ENCODE measurements at places on chromosomes 3 and 15.

DNA sequence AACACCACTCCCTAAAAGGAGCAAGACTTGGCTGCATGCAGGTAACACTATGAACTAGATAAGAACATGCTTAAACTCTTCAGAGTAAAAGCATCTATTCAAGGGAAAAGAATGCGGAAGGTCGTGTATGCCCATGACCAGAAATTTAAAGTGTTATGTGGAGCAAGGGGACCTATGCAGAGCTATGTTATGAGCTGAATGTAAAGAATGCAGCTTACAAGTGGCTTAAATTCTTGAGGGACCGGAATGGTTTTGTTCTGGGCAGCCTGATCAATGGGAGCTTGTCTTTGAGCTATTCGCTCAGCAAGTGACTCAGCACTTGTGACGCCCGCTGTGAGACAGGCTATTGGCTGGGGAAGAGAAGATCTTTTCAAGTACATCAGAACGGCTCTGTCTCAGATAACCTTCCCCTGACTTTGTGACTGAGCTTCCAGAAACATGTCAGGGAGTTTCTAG is 367.5 kb upstream of the THBS1 start:
- DNase-seq, result no peak
- no peaks in the 10 kb centered on the region for H3K27me3 ChIP-seq
- H3K4me1 ChIP-seq, result no peaks in the 10 kb centered on the region
- no peaks in the 10 kb centered on the region for H3K36me3 ChIP-seq
- H3K27ac ChIP-seq, result no peak overlapping the region
- no peak overlapping the region for H3K4me3 ChIP-seq

GRCh38 chr3:97822359-97822775 is 556 bp downstream of the CRYBG3 start:
- peak; percentile 57 for DNase-seq
- no peaks in the 10 kb centered on the region for H3K36me3 ChIP-seq
- H3K4me3 ChIP-seq, result peak overlapping the region; percentile 88

- no peaks in the 10 kb centered on the region for H3K36me3 ChIP-seq
- no peaks in the 10 kb centered on the region for H3K4me1 ChIP-seq
- DNase-seq, result peak; percentile 66
- H3K27ac ChIP-seq, result no peak overlapping the region
These were observed 49.9 kb downstream of the KY start for GRCh38 chr3:134600685-134601463.

GRCh38 chr3:188256758-188257157 is 102.8 kb downstream of the LPP start:
- no peak overlapping the region for H3K4me3 ChIP-seq
- no peak for DNase-seq

DNA sequence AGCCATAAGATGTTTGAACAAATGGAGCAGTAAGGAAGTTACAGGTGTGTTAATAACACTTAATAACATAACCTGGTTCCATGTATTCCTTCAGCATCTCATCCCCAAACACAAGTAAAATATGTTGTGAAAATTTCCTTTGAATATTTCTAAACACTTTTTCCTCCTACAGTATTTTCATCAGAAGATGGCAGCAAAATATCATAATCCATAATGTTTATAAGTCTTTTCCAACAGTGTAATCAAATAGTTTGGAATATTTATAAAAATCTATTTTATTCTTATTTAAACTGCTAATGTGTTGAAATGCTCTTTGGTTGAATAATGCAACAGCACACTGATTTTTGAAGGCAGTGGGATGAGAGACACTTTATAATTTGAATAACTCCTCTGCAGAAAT is 1020.5 kb downstream of the OTOL1 start:
- H3K36me3 ChIP-seq, result no peaks in the 10 kb centered on the region
- no peak overlapping the region for H3K27ac ChIP-seq
- no peaks in the 10 kb centered on the region for H3K4me1 ChIP-seq
- DNase-seq, result no peak
- no peak overlapping the region for H3K4me3 ChIP-seq

DNA sequence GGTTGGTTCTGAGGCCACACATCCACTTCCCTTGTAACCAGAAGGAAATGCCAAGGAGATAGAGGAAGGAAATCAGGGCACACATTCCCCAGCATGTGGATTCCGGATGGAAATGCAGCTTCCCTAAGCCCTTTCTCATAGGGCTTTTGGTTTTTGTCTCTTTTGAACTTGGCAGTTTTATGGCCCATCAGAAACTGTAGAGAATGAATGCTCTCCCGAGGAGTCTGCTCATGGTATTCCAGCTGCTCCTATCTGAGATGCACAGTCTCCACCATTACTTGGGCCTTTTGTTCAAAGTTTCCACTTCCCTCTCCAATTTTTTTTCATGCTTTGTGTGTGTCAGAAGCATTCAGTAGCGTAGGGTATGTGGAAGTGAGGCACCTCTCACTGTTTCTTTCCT is 21.2 kb downstream of the XYLB start:
- no peak for DNase-seq
- no peak overlapping the region for H3K4me3 ChIP-seq
- H3K36me3 ChIP-seq, result no peaks in the 10 kb centered on the region
- H3K4me1 ChIP-seq, result no peaks in the 10 kb centered on the region

GRCh38 chr3:148309390-148310035 is 388.2 kb upstream of the AGTR1 start:
- H3K36me3 ChIP-seq, result no peaks in the 10 kb centered on the region
- no peaks in the 10 kb centered on the region for H3K4me1 ChIP-seq
- H3K27ac ChIP-seq, result no peak overlapping the region
- no peak overlapping the region for H3K4me3 ChIP-seq
- H3K27me3 ChIP-seq, result no peaks in the 10 kb centered on the region
- DNase-seq, result peak; percentile 22

DNA sequence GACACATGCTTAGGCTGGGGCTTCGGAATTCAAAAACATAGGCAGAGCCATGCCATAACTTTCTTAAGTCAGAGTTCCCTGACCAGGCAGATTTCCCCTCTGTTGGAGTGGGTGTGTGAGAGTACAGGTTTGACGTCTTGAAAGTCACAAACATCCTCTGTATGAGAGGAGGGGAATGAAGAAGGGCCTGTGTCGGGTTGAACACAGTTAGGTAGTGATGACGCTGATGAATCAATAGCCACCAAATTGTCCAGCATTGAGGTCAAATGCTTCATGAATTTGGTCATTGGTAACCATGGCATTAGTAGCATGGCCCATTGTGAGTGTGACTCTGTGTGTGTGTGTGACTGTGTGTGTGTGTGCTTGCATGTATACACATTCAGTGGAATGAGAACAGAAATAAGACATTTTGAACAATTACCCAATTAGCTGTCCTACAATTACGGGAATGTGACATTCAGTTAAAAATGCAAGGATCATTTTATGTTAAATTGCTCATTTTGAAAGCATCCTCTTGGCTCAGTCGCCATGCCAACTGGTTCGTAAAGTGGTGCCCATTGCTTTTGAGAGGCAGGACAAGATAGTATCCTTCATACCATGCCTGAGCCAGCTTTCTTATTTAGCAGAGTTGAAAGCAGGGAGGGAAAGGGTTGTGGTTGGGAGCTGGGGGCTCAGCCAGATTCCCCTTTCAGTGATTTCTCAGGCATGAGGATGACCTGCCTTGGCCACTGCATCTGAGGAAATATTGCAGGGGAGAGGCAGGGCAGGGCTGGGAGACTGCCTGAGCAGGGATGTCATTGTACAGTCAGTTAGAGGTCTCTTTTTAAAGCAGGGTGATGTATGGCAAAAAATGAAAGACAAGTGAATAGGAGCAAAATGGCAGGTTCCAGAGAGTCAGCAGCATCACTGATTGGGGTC is 35.4 kb downstream of the RBP2 start:
- H3K4me1 ChIP-seq, result no peaks in the 10 kb centered on the region
- no peak overlapping the region for H3K27ac ChIP-seq
- no peaks in the 10 kb centered on the region for H3K36me3 ChIP-seq

- H3K36me3 ChIP-seq, result no peaks in the 10 kb centered on the region
- no peak for DNase-seq
- H3K27ac ChIP-seq, result no peak overlapping the region
- H3K27me3 ChIP-seq, result no peaks in the 10 kb centered on the region
- no peaks in the 10 kb centered on the region for H3K4me1 ChIP-seq
These were observed 60.6 kb upstream of the RPL35A start for GRCh38 chr3:197889204-197889930.

- no peak overlapping the region for H3K27ac ChIP-seq
- no peaks in the 10 kb centered on the region for H3K27me3 ChIP-seq
- no peak overlapping the region for H3K4me3 ChIP-seq
- H3K36me3 ChIP-seq, result no peaks in the 10 kb centered on the region
These were observed 37.6 kb downstream of the ERICH6 start for GRCh38 chr3:150666167-150666566.

DNA sequence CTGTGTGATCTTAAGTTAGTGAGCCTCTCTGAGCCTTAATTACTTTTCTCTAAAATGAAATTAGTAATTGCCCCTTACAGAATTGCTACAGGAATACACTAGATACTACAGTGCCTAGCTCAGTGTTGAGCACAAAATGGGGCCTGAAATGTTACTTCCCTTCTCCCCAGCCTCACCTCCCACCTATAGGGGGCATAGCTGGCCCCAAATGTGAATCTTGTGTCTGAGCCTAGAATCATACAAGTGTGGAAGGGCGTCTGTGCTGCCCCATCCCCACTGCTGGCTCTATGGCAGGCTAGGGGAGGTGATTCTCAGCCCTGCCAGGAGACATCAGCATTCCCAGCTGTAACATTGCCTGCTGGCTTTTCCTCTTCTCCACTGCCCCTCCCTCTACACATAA is 42.7 kb downstream of the IFT122 start:
- no peak for DNase-seq
- no peaks in the 10 kb centered on the region for H3K36me3 ChIP-seq
- H3K4me1 ChIP-seq, result no peaks in the 10 kb centered on the region
- H3K4me3 ChIP-seq, result no peak overlapping the region
- no peak overlapping the region for H3K27ac ChIP-seq

GRCh38 chr3:94716326-94717018 is 653.6 kb downstream of the NSUN3 start:
- H3K4me1 ChIP-seq, result no peaks in the 10 kb centered on the region
- DNase-seq, result peak; percentile 22
- H3K4me3 ChIP-seq, result no peak overlapping the region
- no peaks in the 10 kb centered on the region for H3K27me3 ChIP-seq
- H3K36me3 ChIP-seq, result no peaks in the 10 kb centered on the region

- no peaks in the 10 kb centered on the region for H3K27me3 ChIP-seq
- DNase-seq, result no peak
- no peaks in the 10 kb centered on the region for H3K36me3 ChIP-seq
- H3K4me3 ChIP-seq, result no peak overlapping the region
These were observed 22.0 kb downstream of the TMEM158 start for GRCh38 chr3:45204136-45204535.

GRCh38 chr3:100059472-100059871 is 54.8 kb downstream of the FILIP1L start:
- H3K27ac ChIP-seq, result no peak overlapping the region
- no peaks in the 10 kb centered on the region for H3K4me1 ChIP-seq
- H3K27me3 ChIP-seq, result no peaks in the 10 kb centered on the region
- H3K4me3 ChIP-seq, result no peak overlapping the region
- DNase-seq, result no peak
- no peaks in the 10 kb centered on the region for H3K36me3 ChIP-seq

DNA sequence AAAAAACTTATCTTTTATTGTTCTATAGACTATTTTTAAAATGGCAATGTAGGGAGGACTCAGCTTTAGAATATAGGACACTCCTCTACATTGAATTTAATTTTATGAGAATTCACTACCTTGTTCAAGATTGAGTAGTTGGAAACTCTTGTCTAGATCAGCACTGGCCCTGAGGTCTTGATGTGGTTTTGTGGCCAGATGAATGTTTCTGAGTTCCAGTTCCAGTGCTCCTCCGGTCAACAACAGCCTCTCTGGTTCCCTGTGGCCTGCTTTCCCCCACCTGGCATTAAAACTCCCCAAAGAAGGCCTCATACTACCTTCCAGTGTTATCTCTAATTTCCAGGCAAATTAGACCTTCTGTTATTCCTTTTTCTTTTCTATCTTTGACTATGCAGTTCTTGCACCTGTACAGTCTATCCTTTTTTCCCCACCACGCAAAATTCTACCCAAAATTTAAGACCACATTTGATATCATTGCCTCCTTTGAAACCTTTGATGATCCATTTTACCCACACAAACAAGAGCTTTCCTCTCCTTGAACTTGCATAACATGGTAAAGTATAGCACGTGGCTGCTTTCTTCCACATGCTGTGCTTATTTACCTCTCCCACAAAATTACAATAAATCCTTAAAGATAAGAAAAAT is 9.6 kb upstream of the ANP32A start:
- no peaks in the 10 kb centered on the region for H3K4me1 ChIP-seq
- H3K4me3 ChIP-seq, result no peak overlapping the region
- H3K36me3 ChIP-seq, result no peaks in the 10 kb centered on the region
- DNase-seq, result no peak
- no peak overlapping the region for H3K27ac ChIP-seq
- H3K27me3 ChIP-seq, result no peaks in the 10 kb centered on the region

- no peaks in the 10 kb centered on the region for H3K4me1 ChIP-seq
- DNase-seq, result no peak
- no peak overlapping the region for H3K27ac ChIP-seq
- H3K36me3 ChIP-seq, result no peaks in the 10 kb centered on the region
- H3K4me3 ChIP-seq, result no peak overlapping the region
These were observed 524.8 kb downstream of the TUSC7 start for GRCh38 chr3:117234331-117234730.

GRCh38 chr3:58520403-58521335 is 16.3 kb downstream of the ACOX2 start:
- H3K4me1 ChIP-seq, result no peaks in the 10 kb centered on the region
- no peaks in the 10 kb centered on the region for H3K36me3 ChIP-seq
- no peak overlapping the region for H3K27ac ChIP-seq

GRCh38 chr15:84811828-84812227 is 5.3 kb upstream of the ALPK3 start:
- DNase-seq, result no peak
- H3K27ac ChIP-seq, result no peak overlapping the region
- H3K4me3 ChIP-seq, result no peak overlapping the region
- no peaks in the 10 kb centered on the region for H3K4me1 ChIP-seq
- no peaks in the 10 kb centered on the region for H3K36me3 ChIP-seq

DNA sequence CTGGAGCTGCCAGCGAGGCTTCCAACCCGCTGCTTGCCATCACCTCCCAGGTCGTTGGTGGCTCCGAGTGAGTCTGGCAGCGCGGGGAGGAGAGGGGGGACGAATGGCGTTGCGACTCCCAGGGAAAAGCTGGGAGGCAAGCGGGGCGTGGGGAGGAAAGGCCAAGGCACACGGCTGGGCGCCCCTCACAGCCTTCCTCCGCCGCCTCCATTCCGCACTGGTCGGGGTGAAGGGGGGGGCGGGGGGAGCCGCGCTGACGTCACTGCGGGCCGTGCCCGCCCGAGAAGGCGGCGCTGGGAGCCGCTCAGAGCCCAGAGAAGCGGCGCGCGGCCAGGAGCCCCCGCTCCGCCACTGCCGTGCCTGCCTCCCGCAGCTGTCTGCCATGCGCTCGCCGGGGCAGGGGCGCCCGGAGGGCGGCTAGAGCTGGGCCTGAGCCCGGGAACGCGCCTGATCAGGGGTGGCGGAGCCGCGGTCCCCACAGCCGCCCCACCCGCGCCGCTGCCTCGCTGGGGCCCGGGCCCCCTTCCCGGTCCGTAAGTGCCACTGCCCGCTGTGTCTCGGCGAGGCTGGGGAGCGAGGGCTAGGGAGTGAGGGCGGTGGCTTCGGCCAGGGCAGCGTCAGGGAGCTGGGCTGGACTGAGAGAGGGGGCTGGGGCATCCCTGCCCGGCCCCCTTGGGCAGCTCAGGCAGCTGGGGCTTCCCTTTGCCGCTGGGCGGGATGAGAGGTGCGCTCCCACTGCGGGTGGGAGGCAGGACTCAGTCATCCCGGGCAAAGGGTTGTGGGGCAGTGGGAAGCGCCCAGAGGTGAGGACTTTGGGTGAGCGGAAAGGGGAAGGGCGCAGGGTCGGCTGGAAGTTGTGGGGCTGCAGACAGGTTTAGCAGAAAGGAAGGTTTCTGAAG is 27.8 kb upstream of the POLG start:
- H3K27me3 ChIP-seq, result peaks cover 91% of the 10 kb centered on the region
- H3K4me1 ChIP-seq, result peaks cover 9% of the 10 kb centered on the region
- no peak for DNase-seq

Data from colonic mucosa (tissue), 4 donors.